Metanephros (tissue), 2 donors: ENCODE measurements at places on chromosomes 16 and 17. TPM values are rescaled to one million over a fixed set of nuclear protein-coding genes. Genes with fewer than 3 reads are reported as not detected.

GNG13 gene
- not detected for total RNA-seq

ZMYND15 gene
- 0.99 TPM for total RNA-seq

MMP2 gene
- 189 TPM for total RNA-seq

DRC3 gene
- total RNA-seq = 12.6 TPM

KRTAP9-4 gene
- total RNA-seq = not detected

C16orf46 gene
- 2.8 TPM for total RNA-seq
